ENCODE measurements at places on chromosomes 5 and 9.

- DNase-seq = no peak
Measured at GRCh38 chr5:110333384-110333783, 393.1 kb downstream of the TMEM232 start.

GRCh38 chr5:157213527-157214243, 33.0 kb downstream of the ITK start:
- DNase-seq = no peak

- DNase-seq = no peak
Measured at GRCh38 chr5:159104051-159104651, 4.4 kb upstream of the EBF1 start.

DNA sequence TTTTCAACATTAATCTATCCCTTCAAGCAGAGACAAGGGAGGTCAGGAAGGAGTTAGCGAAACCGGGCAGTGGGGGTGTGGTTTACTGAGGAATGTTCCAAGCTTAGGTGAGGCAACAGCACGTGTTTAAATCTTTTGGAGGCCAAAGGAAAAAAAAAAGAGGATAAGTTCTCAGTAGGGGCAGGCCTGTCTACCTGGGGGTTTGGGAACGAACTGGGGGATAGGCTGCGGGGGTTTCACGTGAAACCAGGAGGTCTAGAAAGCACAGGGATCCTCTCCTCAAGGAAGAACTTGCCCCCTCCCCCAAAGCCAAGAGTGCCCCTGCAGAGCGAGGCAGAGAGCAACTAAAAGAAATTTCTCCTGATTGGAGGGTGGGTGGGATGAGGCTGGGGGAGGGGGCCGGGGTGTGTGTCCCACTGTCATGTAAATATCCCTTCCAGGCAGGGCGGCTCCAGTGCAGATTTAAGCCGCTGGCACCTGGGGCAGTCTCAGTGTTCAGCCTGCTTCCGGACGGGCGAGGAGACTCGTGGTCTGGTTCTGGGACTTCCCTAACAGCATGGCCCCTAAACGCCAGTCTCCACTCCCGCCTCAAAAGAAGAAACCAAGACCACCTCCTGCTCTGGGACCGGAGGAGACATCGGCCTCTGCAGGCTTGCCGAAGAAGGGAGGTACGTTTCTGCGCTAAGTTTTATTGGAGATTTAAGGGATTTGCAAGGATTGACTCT, 5.5 kb upstream of the SET start:
- no peak for DNase-seq

GRCh38 chr5:174328631-174329299, 283.3 kb downstream of the NSG2 start:
- DNase-seq = no peak

DNA sequence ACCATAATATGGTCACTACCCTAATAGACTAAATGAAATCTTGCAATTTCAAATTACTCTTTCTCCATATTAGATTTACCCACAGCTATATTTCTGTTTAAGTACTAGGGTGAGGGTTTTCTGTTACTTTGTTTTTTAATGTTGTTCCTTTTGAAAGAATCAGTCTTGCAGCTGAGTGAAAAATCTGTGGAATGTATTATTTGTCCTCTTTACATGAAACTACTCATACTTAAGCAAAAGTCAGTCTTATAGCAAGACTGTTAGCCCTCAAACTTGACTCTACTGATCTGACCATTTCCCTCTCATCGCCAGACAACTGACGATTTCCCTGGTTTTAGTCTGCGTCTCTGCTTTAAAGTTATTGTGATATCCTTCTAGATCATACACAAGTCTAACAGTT, 84.0 kb downstream of the PIK3R1 start:
- no peak for DNase-seq

Measured in GM04503 (cell line).